SK-MEL-5 (cell line): ENCODE measurements at places on chromosomes 6 and 20. TPM values are rescaled to one million over a fixed set of nuclear protein-coding genes. Genes with fewer than 3 reads are reported as not detected.

GRCh38 chr6:105331927-105332326, 71.0 kb downstream of the PREP start:
- no peak for DNase-seq

DNA sequence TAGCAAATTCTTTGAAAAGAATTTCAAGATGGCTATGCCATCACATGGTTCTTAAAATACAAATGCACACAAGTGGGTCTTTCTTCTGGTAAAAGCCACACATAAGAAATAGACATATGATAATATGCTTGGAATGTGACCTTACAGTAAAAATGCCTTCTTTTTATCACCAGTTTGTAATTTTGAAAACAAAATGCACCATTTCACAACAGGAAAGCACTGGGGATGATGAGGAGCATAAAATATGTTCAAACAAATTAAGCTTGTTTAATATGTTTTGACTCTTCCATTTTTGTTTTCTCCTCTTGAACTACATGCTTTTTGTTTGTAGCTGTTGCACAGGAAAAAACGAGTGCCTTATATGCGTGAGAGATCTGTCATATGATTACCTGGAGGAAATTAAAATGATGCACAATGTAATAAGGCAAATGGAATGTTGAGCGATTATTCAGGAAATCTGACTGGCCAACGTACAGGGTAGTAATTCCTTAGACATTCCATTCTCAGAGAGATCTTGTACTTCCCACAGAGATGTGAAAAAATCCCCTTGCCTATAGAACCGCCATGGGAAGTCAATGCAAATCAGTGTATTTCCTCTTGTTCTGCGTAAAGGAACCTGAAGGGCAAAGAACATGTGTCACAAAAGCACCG, 911.6 kb downstream of the TFAP2A start:
- peak; percentile 96 for DNase-seq

- no peak for DNase-seq
Measured at GRCh38 chr20:53247468-53248103, 275.4 kb downstream of the TSHZ2 start.

DNA sequence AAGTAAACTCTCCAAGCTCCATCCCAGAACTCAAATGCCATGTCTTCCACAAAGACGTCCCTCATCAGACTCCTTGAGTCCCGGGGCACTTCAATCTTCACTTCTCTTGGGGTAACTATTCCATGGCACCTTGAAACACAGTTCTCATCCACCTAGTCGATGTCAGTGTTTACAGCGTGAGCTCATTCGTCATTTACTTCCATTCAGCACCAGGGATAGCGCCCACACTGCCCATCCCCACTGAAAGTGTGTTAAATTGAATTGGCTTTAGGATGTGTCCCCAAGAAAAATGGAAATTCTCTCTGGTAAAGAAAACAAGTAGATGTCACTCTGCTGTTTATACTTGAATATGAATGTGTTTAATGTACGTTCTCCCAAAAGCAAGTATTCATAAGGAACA, 31.3 kb downstream of the KCNK15 start:
- peak; percentile 30 for DNase-seq

GRCh38 chr6:107108201-107108890, 7.0 kb downstream of the BEND3 start:
- no peak for DNase-seq

- no peak for DNase-seq
Measured at GRCh38 chr6:169568314-169569087, 133.3 kb downstream of the WDR27 start.

- no peak for DNase-seq
Measured at GRCh38 chr6:659716-660581, 3.0 kb upstream of the HUS1B start.

- DNase-seq = no peak
Measured at GRCh38 chr6:118197539-118197938, 290.5 kb downstream of the SLC35F1 start.

DNA sequence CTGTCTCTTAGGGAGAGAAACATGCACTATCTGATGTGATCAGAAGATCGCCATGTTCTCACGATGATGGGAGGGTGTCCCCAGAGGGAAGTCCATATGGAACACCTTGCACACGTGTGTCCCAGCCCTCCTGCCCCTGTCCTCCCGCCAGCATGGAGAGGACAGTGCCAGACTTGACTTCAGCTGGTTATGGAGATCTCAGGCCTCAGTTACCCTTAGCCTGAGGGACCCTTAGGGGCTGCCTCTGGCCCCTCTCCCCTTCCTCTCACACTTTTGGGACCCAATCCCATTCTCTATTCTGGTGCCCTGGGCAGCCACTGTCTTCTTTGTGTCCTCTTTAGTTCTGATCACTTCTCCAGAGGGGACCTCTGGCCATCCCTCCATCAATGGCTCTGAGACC, 1.6 kb downstream of the TREML4 start:
- DNase-seq = no peak

DNA sequence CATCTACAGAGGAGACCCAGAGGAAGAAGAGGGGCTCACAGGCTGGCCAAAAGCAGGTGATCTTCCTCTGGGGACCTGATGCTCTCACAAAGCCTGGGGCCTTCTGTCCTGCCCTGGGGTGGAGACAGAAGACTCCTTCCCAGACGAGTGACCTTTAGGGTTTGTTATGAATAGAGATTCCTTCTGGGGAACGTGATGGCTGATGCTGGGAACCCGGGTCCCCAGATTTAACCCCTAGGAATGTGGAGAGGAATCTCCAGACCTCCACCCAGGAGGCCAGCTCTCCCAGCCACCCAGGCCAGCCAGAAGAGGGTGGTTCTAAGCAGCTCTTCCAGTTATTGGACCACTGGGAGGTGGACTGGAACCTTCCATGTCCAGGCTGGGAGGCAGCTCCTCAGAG, 16.8 kb upstream of the CCN5 start:
- DNase-seq = no peak

GRCh38 chr20:22974354-22974753, 60.8 kb upstream of the SSTR4 start:
- DNase-seq = peak; percentile 64

DNA sequence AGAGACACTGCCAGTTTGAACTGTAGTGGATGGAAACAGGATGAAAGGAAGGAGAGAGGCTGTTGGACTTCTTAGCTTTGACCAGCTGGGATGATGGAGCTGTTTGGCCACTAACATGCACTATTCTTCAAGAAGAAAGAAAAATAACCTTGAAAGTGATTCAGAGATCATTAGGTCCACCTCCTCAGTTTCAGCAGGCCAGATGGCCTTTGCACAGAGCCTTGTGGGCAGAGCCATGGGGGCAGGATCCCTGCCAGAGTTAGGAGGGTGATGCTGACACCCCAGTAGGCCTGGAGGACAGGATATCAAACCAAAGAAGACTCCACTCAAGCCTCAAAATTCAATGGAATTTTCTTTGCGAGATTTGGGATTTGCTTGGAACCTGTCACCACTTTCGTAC, 74.5 kb upstream of the TMEM181 start:
- DNase-seq = no peak

GRCh38 chr6:158416883-158417759, 104.9 kb downstream of the TULP4 start:
- peak; percentile 66 for DNase-seq

GRCh38 chr6:75907444-75907843, 158.4 kb downstream of the MYO6 start:
- no peak for DNase-seq

GRCh38 chr6:88855541-88856147, 107.8 kb downstream of the RNGTT start:
- no peak for DNase-seq

DNA sequence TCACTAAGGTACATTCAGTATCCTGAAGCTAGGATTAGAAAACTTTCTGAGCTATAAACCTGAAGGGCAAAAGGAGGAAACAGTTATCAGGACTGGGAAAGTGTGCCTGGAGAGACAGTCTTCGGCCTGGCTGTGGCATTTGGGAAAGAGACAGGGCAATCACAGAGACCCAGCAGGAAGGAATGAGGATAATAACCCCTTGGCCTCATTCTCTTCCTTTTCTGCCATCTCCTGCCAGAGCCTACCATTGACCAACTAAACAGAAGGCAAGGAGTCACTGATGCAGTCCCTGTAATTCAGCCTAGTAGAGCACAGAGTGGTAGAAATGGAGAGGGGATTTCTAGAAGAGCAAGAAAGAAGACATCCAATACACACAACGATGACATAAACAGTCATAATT, 359.4 kb downstream of the HDGFL1 start:
- no peak for DNase-seq

DNA sequence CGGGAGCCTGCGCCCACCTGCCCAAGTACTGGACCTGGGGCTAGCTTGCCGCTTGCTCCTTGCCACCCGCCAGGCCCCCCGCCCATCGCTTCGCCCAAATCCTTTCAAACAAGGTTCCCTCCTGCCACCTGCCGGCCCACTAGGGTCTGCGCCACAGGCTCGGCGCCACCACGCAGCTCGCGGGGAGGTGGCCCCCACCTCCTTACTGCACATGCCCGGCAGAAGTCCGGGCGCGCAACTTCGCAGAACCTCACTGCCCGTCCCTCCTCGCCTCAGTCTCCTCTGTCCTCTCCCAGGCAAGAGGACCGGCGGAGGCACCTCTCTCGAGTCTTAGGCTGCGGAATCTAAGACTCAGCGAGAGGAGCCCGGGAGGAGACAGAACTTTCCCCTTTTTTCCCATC, 11.2 kb downstream of the GNAS-AS1 start:
- DNase-seq = peak; percentile 49

DNA sequence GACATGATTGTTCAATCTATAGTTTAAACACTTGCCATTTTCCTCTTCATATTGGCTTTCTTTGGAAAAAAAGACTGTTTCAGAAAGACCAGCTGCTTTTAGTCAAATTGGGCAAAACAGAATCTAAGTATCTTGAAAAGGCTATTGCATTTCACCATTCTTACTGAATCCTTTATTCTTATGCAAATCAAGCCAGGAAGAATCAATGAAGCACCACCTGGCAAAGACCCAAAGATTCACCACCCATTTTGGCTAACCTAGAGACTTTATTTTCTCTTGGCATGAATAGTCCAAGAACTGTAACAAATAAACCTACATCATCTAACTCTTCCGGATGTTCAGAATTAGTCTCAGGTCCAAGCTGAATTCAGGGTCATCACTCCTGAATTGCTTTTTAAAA, 71.3 kb upstream of the EYA4 start:
- no peak for DNase-seq

DNA sequence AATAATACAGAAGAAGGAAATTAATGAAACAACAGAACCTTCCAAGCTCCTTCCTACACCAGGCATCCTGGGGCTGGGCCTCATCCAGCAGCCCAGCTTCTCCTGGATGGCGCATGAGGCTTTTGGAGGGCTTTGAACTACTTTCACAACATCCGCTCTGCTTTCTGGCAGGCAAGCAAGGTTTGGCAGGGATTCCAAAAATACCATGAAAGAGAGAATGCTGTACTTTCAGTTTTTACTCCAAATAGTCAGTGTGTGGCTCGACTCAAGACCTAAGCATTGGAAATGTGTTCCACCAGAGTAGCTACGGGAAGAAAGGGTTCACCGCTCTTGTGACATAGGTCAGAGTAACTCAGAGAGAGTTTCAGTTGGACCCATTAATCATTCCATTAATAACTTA, 125.4 kb downstream of the OPRM1 start:
- DNase-seq = no peak

DNA sequence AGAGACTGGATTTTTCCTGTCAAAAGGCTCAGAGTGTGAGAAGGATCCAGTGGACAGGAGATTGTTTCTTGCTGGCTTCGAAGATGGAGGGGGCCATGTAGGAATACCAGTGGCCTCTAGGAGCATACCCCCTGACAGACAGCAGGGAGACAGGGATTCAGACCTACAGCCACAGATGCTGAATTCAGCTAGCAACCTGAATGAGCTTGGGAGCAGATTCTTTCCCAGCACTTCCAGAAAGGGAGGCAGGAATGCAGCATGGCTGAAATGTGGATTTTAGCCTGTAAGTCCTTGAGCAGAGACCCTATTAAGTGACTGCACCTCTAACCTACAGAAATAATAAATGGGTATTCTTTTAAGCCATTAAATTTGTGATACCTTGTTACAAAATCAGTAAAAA, 44.6 kb downstream of the STXBP5 start:
- no peak for DNase-seq

DNA sequence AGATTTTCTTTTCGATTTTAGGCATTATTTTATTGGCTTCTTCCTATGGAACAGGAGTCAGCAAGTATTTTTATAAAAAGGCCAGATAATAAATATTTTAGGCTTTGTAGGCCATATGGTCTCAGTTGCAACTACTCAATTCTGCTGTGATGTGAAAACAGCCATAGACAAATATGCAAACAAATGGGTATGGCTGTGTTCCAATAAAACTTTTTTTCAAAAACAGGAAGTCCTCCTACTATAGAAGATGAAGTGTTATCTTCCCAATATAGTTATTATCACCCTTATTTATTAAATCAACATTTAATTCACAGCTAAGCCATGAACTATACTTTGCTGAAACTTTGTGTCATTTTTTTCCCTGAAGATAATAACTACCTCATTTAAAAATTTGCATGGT, 57.2 kb downstream of the CHD6 start:
- no peak for DNase-seq

- no peak for DNase-seq
Measured at GRCh38 chr20:32845786-32846185, 12.9 kb upstream of the EFCAB8 start.

DNA sequence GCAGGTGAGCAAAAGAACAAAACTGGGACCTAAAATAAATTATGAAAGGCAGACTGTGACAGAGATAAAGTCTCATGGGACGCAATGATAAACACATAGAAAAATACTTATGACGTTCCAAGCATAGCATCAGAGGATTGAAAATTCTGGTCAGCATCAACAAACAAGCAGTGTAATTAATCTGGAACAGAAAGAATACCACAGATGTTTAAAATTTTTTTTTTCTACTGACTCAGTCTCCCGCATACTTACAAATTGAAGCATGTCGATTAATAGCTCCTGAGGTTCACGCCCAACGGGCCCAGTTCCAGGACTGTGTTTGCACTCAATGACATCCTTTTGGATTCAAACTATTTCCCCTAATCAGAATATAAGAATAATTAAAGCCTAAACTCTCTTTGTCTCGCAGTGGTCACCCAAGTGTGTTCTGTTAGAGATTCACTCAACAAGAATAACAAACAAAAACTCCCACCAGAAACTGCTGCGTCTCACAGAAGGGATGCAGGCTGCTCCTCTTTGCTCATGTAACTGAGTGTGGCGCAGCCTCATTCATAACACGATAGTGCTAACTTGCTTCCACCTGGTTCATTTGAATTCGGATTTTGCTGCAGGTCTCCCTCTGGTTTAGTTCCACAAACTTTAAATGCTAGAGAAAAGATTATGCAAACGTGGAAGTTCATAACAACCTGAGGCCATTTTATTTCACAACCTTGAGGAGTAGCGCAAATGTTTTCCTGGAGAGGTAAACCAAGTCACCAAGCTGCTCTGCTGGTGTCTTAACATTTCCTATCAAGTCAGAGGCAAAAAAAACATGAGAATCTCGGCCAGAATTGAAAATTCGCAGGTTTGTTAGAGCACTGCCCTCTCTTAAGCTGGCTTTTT, 69.0 kb upstream of the CITED2 start:
- DNase-seq = no peak

Gene L3MBTL3
- total RNA-seq = 4.9 and 6.8 TPM in 2 replicates

Gene MOG
- not detected in 2 replicates for total RNA-seq

Gene AKAP7
- 7.5 and 13.8 TPM in 2 replicates for total RNA-seq

Gene UST
- total RNA-seq = 12.6 and 15.0 TPM in 2 replicates

Gene FABP7
- 200 and 202 TPM in 2 replicates for total RNA-seq

Gene MROH8
- 2.9 and 8.2 TPM in 2 replicates for total RNA-seq

Gene DYNLT2
- total RNA-seq = 0.61 and 1.4 TPM in 2 replicates

Gene FAM209B
- total RNA-seq = not detected in 2 replicates

Gene OR2J3
- total RNA-seq = not detected in 2 replicates

Gene OPRM1
- total RNA-seq = not detected in 2 replicates
